Stimulated activated CD8-positive, alpha-beta memory T cell treated with anti-CD3 and anti-CD28 coated beads, Interleukin-2, amount 100 ng/mL, for 1 hour (primary cell): ENCODE measurements at places on chromosomes 6 and 20.

DNA sequence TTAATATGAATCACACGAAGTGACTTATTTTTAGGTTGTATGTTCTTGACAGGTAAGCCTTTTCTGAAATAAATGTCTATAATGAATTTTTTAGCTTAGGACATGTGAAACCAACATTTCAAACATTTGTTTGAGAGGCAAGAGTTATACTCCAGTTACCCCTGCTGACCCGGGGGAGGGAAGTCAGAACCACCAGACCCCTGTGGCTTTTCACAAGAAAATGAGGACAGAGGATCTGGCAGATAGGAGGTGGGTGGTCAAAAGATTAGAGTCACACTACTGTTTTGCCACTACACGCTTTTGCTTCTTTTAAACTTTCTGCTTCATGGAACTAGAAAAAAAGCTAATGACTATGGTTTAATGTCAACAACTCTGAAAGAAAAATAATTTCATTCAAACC, 27.5 kb upstream of the ADGRF4 start:
- no peak for DNase-seq

DNA sequence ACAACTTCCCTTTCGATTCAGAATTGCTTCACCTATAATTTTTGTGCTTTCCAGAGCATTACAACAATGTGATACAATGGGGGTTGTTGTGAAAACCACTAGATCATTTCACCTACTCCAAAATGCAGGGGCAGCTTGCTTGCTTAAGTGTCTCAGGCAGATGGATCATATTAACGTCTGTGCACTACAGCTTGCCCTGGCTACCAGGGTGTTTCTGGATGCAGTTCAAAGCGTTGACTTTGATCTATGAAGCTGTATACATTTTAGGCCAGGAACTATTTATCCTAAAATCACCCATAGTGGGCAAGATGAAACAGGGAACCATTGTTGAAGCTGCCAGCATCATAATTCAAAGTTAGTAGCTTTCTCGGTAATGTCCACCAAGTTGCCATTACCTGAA, 339.5 kb upstream of the HSF2 start:
- DNase-seq, result no peak

DNA sequence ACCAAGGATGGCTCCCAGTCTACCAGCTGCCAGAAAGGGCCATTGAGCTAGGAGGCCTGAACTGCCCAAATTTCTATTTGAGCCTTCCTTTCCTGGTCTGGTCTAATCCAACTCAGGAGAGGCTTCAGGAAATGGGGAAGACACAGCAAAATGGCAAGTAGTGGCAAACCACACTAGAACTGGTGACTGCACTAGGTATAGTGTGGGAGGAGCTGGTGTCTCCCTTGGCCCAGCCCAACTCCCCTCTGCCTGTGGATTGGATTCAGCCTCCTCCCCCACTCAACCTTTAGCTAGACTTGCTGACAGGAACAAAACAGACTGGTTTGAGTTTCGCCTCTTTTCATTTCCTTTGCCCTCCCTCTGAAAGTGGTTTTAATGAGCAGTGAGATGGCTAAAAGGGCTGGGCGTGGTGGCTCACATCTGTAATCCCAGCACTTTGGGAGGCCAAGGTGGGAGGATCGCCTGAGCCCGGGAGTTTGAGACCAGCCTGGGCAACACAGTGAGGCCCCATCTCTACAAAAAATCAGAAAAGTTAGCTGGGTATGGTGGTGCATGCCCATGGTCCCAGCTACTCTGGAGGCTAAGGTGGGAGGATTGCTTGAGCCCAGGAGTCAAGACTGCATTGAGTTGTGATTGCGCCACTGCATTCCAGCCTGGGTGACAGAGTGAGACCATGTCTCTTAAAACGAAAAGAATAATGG, 17.5 kb downstream of the MRPS18A start:
- no peak for DNase-seq

DNA sequence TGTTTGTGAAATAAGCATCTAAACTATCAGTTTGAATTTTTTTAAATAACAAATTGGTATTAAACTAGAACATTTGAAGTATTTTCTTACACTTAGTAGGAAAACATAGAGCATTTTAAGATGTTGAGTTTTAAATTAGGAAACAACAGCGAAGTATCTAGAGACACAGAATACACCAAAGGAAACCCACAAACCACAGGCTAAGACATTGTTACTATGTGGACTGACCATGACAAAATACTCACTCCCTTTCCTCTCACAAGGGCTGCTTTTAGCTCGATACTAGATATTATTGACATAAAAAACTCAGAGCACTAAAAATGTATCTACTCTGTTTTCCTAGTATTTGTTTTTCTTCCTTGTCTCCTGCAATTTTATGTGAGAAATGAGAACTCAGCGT, 266.0 kb upstream of the CITED2 start:
- no peak for DNase-seq

DNA sequence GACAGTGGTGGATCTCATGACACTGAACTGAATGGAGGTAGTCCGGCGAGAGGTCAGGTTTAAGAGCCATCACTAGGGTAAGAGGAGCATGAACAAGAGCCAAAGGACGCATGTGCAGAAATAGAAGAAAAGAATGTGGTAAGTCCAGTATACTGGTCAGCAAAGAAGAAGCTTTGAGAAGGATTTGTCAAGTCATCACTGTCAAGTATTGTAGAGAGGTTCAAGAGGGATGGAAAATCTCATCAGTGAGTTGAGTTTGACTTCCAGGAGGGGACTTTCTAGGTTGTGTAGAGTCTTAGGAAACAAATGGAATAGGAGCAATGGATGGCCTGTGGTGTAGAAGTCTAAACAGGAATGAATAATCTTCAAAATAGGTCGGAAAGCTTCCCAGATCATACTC, 161.8 kb downstream of the BTBD3 start:
- DNase-seq, result no peak

DNA sequence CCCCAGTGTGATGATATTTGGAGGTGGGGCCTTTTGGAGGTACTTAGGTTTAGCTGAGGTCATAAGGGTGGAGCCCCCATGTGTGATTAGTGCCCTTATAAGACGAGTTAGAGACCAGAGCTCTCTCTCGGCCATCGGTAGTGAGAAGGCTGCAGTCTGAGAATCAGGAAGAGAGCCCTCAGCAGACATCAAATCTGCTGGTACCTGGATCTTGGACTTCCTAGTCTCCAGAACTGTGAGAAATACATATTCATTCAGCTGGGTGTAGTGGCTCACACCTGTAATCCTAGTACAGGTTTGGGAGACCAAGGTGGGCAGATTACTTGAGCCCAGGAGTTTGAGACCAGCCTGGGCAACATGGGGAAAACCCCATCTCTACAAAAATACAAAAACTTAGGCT, 48.7 kb upstream of the DDR1 start:
- no peak for DNase-seq
